ENCODE measurements at places on chromosomes 16 and 17. TPM values are rescaled to one million over a fixed set of nuclear protein-coding genes. Genes with fewer than 3 reads are reported as not detected.

Gene MRC2
- total RNA-seq: 4.5 TPM

Gene SLC12A3
- total RNA-seq: not detected

Gene SOCS1
- 111 TPM for total RNA-seq

Gene CMTM2
- 0.36 TPM for total RNA-seq

Gene MYO15B
- total RNA-seq: 15.0 TPM

Gene TMC5
- total RNA-seq: not detected

Gene ACAP1
- 241 TPM for total RNA-seq

Gene MED13
- 46.3 TPM for total RNA-seq

Gene FBXW10
- 0.19 TPM for total RNA-seq

Gene CCT6B
- total RNA-seq: 0.99 TPM

Gene MAF
- 51.6 TPM for total RNA-seq

Gene CES5A
- not detected for total RNA-seq

Gene TEX14
- 0.25 TPM for total RNA-seq

Gene CCL1
- 21.9 TPM for total RNA-seq

Gene RPS2
- 4,954 TPM for total RNA-seq

Gene MT1M
- total RNA-seq: not detected

Gene PHOSPHO1
- not detected for total RNA-seq

Gene KRTAP4-1
- total RNA-seq: not detected

Gene TVP23A
- not detected for total RNA-seq

Gene UMOD
- total RNA-seq: not detected

Gene PIK3R5
- 24.6 TPM for total RNA-seq

Gene NOS2
- not detected for total RNA-seq

Gene C16orf90
- total RNA-seq: not detected

Gene ABCA10
- 0.31 TPM for total RNA-seq

Gene BCO1
- total RNA-seq: not detected

Gene ZKSCAN2
- total RNA-seq: 5.7 TPM

Gene CHST6
- total RNA-seq: 0.04 TPM

All from activated CD8-positive, alpha-beta memory T cell treated with anti-CD3 and anti-CD28 coated beads for 36 hours (primary cell).